ENCODE measurements at places on chromosomes 5 and 9.
A peak's percentile ranks its signal among the peaks of the same experiment; 100 is the strongest.

DNA sequence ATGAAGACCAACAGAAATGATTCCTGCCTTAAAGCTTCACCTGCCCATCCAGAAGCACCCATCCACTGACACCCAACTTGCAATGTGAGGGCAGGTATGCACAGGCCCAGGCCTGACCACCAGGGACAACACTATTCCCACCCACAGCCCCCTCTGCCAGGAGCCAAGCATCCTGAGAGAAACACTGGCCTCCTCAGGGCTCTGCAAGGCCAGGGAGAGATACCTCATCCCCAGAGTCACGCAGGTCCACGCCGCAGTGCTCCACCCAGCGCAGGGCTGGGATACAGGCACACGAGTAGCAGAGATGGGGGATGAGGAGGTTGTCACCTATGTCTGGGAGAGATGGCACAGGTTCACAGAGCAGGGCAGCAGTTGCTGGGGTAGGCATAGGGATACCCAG lies 99.4 kb downstream of the PSD2 start:
- H3K4me3 ChIP-seq, result no peak overlapping the region
- H3K27me3 ChIP-seq, result no peaks in the 10 kb centered on the region
- H3K4me1 ChIP-seq, result no peaks in the 10 kb centered on the region
- DNase-seq, result no peak
- H3K36me3 ChIP-seq, result no peaks in the 10 kb centered on the region

- H3K4me1 ChIP-seq, result no peaks in the 10 kb centered on the region
- H3K4me3 ChIP-seq, result no peak overlapping the region
- no peak overlapping the region for H3K27ac ChIP-seq
- H3K36me3 ChIP-seq, result no peaks in the 10 kb centered on the region
- H3K27me3 ChIP-seq, result no peaks in the 10 kb centered on the region
Observed at GRCh38 chr5:98641671-98642070, 131.8 kb upstream of the RGMB start.

DNA sequence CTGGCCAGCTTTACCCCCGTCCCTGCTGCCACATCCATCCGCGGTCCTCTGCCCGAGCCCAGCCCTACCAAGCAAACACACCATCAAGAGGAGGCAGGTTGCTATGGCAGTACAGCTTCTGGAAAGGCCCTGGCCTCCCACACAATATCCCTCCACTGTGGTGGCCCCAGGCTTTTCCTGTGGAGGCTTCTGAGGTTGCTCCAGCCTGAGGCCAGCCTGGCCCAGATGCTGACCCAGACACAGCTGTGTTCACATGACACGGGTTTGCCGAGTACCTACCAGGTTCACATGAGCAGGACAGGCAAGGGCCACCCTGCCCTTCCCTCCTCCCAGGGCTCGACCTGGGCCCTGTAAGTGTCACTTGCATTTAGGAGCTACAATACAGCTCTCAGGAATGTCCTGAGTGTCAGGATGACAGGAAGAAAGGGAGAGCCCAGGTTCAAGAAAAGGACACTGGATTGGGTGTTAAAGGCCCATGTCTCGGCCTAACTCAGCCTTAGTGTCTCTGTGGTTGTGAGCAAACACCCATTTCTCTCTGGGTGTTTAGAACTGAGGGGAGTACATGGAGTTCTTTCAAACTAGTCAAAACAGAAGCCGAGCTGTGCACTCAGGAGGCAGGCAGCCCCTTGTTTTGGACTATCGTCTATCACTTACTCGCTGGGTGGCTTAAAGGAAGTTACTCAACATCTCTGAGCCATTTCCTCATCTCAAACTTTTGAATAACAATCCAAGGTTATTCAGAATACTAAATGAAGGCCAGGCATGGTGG lies 40.2 kb downstream of the NAIF1 start:
- no peaks in the 10 kb centered on the region for H3K36me3 ChIP-seq
- no peak overlapping the region for H3K4me3 ChIP-seq
- no peaks in the 10 kb centered on the region for H3K27me3 ChIP-seq

- H3K27me3 ChIP-seq, result no peaks in the 10 kb centered on the region
- no peak overlapping the region for H3K4me3 ChIP-seq
- DNase-seq, result no peak
- peak overlapping the region; percentile 94 for H3K27ac ChIP-seq
- H3K36me3 ChIP-seq, result no peaks in the 10 kb centered on the region
- peaks cover 21% of the 10 kb centered on the region for H3K4me1 ChIP-seq
Observed at GRCh38 chr5:148963664-148964063, 99.2 kb downstream of the SH3TC2 start.

DNA sequence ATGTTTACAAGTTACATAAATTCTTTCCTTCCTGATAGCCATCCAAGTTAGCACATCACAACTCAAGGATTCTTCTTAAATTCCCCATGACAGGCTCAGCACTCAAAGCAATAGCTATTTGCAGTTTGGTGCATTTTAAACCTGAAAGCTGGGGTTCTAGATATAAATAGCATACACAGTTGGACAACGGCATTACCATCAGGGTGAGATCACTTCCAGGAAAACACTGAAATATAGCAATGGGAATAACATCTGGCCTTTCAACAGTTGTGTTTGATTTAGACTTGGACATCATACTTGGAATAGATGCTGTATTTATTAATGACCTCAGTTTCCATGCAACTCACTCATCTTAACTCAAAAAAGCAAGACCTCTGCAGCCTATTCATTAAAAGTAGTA lies 24.7 kb upstream of the LECT2 start:
- H3K27me3 ChIP-seq, result no peaks in the 10 kb centered on the region
- no peak overlapping the region for H3K27ac ChIP-seq
- no peaks in the 10 kb centered on the region for H3K4me1 ChIP-seq
- H3K4me3 ChIP-seq, result no peak overlapping the region

DNA sequence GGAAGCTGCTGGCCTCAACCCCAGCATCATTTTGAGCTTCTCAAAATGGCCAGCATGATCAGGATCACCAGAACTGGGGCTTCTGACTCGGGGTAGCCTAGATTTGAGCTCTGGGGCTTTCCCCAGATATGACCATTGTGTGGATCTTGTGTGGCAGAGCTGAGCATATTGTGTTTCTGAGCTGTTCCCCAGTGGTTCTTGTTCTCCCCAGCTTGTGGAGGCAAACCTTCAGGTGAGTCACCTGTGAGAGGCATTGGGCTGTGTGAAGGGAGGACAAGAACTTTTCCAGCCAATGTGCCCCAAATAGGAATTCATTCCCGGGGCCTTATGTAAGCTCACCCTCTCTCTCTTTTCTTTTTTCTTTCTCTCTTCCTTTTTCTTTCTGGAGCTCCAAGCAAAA lies 80.7 kb upstream of the PITX1 start:
- no peaks in the 10 kb centered on the region for H3K27me3 ChIP-seq
- no peak overlapping the region for H3K4me3 ChIP-seq
- H3K4me1 ChIP-seq, result peaks cover 18% of the 10 kb centered on the region

GRCh38 chr5:107502676-107503060 lies 168.1 kb downstream of the EFNA5 start:
- no peak for DNase-seq
- H3K4me1 ChIP-seq, result peaks cover 17% of the 10 kb centered on the region
- no peaks in the 10 kb centered on the region for H3K36me3 ChIP-seq
- H3K4me3 ChIP-seq, result no peak overlapping the region
- peak overlapping the region; percentile 5 for H3K27ac ChIP-seq

DNA sequence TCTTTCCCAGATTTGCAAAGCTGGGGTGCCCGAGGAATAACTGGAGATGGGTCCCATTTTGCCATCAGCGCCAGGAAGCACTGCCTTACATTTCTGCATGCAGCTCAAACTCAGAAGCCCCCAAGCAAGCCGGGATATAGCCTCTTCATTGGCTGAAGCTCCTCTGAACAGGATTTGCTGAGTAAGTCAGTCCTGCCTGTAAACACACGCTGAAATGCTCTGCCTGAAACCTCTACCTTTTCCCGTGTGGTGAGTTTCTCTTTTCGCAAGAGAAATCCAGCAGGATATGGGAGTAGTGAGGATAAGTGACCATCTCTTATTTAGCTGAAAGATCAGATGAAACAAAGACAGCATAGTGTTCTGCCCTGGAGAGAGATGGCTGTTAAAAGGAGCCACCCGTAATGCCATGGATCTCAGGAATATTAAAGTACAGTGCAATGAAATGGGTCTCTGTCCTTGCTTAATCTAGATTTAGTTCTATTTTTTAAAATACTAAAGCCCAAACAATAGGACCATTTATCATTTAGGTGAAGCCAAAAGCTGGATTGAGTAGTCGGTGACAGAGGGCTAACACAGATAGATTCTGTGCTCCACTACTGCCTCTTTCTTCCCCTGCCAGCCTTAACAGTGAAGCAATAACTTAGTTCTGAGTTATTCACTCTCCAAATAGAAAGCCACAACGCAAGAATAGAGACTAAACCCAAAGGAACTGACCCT lies 177.5 kb upstream of the PPP2R2B start:
- no peak overlapping the region for H3K4me3 ChIP-seq
- DNase-seq, result no peak
